ENCODE measurements at places on chromosomes 12 and 14.

GRCh38 chr12:53804429-53804828 is 52.6 kb upstream of the CISTR start:
- no peak for DNase-seq

- DNase-seq: no peak
Observed at GRCh38 chr12:126038434-126038833, 973.2 kb downstream of the AACS start.

- no peak for DNase-seq
Observed at GRCh38 chr14:61296719-61297502, 15.8 kb upstream of the TMEM30B start.

DNA sequence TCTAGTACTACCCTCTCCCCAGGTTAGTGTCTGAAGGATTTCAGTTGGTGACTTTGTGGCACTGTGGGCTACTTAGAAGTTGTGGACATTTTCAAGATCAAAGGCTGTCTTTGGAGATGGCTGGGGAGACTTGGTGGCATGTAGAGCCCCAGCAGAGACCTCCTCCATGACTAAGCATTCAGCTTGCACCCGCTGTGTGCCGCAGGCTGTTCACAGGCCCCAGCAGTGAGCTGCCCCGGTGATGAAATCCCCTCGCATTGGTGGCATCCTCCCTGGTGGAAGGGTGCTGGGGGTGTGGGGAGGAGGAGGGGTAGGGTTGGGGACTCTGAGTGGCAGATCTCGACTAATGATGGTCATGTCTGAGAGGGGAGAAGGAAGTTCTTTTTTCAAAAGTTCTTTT is 173.9 kb downstream of the TSPAN9 start:
- DNase-seq: no peak

DNA sequence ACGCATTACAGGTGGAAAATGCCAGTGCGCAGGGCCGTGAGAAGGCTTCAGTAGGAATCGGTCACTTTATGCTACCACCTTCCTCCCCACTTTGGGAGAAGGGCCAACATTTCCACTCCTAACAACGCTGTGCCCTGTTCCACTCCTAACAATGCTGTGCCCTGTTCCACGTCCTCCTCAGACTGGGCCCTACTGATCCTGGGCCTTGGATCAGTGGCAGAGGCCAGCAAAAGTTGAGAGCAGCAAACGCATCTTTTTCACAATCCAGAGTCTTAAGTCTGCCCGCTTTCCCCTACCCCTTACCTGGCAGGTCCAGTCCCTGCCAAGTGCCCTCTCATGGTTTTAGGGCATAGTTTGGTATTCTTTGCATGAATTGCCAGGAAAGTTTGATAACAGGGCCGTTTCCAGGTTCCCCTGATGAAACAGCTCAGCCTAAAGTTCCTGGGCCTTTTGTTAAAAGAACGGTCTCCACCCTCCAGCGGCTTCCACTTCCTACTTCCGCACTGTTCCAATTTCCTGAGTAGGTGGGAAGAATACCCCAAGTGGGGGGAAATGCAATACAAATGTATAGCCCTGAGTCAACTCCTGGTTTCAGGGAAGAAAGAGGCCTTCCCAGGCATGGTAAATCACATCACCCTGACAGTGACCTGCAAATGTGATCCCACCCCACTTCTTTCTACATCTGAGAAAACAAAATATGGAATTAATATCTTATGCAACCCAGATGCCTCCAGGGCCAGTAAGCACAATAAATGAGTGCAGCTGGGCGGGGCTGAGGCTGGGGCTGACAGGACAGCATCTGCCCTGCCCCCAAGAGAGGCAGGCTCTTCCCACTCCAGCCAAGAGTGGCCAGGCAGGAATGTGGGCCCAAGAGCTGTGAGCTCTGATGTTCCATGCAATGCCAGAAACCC is 15.0 kb downstream of the KCTD10 start:
- DNase-seq: no peak

- DNase-seq: no peak
Observed at GRCh38 chr12:65602253-65602609, 222.1 kb upstream of the HMGA2 start.

DNA sequence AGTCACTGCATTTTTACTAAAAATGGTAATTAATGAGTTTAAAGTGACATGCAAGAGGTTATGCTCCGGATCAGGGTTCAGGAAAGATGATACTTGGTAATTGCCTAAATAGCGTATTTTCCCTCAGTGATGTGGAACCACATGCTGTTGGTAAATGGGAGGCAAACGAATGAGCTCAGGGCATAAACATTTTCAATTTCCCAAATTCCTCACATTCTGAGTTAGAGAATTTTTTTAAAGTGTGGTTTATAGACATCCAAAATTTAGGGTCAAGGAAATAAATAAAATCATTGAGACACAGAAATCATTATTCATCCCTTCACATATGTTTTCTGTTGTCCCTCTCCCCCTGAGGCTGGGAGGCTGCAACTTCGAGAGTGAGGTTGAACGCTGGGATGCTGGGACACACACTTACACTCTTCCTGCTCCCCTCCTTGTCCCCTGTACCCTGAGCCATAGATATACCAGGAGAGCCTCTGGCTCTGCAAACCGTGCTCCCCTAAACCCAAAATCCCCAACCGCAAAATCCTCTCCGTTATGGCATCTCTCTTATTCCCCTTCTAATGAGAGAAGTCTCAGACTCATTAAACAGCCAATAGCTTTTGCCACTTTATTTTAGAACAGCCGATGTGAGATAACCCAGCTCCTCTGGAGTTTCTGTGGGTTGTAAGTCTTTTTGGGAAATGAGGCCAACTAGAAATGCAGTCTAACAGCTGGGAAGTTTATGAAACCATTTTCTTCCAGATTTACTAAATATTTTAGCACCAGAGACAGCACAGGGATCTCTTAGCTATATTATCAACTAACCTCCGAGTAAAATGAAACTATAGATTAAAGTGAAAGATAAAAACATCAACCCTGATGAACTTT is 21.4 kb upstream of the ADGRD1 start:
- DNase-seq: no peak

DNA sequence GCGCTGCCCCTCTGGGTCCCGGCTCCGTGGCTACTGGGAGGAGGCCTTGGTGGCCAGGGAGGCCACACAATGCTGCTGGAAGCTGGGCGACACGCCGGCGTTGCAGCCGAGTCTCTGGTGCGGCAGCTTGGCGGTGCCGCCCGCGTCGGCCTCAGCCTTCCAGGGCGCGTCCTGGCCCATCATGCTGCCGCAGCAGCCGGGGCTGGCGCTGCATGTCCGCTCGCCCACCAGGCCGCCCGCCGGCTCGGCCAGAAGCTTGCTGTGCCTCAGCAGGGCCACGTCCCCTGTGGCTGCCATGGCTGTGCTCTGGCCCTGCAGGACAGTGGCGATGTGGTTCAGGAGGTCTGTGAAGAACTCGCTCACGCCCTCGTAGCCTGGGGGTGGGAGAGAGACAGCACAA is 18.6 kb downstream of the CHGA start:
- no peak for DNase-seq

- DNase-seq: peak; percentile 39
Observed at GRCh38 chr14:103606963-103607668, 21.9 kb upstream of the KLC1 start.

DNA sequence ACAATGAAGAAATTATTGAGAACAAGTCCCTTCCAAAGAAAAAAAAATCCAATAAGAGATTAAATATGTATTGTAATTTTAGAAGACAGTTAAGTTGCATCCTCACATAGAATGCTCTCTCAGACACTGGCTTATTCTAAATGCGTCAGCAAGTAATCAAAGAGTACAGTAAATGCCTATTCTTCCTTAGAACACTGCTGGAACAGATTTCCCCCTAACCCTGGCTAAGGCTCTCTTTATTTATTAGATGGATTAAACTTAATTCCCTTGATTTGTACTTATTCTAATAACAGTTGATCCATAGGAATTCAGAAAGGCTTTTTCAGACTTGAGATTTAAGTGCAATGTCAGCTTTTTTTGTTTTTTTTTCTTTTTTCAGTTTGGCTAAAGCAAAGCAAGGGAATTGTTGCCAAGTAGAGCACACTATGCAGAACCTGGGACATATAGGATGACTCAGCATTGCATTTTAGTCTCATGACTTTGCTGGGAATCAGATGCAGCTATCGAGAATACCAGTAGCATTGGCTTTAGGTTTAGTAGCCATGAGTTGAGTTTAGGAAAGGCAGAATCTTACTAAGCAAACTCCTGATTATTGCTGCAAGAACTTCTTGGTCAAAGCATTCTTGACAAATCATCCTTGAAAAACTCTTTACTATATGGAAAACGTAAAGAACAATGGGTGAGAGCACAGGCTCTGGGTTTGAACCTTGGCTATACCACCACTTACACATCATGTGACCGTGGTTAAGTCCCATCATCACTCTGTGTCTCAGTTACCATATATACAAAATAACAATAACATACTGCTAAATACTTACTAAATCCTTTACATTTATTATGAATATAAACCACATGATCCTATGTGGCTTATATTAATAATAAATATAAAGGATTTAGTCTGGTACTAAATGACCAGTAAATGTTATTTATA is 26.7 kb downstream of the MED21 start:
- DNase-seq: no peak

DNA sequence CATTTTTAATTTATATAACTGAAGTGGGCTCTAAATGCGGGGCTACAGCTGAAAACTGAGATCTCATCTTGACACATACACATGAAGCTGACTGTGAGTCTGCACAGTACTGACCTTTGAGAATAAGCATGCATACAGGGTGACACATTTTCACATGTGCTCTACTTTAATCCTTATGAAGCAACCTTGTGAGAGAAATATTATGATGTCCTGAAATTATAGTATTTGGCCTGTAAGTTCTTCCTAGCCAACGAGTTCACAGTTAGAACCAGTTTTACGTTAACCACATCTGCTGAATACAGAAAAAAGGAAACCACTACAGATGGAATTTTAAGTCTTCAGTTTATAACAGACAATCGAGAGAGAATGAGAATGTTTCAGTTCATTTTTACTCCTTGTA is 70.3 kb downstream of the SPPL3 start:
- DNase-seq: no peak

GRCh38 chr12:107378609-107379008 is 285.3 kb upstream of the CRY1 start:
- DNase-seq: no peak

DNA sequence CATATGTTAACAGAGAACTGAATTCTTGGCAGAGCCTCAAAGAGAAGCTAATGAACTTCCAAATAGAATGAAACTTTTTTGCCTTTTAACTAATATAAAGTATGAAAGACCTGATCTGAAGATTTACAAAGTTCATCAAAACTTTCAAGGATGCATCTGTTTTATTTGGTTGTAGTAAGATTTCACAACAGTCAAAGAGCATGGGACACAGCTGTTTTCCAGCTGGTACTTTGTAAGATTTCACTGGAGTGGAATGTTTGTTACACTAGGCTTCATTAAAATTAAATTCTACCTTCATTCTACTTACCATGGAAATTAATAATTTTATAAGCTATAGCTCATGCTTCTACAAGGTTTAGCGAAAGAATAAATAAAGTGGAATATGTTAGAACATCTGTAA is 351.2 kb downstream of the SLC6A15 start:
- no peak for DNase-seq

DNA sequence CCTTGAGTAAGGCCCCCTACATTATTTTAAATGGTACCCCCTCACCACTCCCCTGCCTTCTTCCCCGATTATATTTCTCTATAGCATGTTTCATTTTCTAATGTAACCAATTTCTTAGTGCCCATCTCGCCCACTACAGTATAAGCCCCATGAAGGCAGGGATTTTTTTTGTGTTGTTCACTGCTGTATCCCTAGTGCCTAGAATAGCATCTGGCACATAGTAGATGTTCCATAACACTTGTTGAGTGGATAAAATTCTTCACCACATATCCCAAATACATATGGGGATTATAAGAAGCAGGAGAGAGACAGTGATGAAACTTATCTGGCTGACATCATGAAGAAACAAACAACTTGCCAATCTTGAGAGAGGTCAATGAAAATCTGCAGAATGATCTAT is 11.5 kb downstream of the FBXO21 start:
- DNase-seq: no peak

DNA sequence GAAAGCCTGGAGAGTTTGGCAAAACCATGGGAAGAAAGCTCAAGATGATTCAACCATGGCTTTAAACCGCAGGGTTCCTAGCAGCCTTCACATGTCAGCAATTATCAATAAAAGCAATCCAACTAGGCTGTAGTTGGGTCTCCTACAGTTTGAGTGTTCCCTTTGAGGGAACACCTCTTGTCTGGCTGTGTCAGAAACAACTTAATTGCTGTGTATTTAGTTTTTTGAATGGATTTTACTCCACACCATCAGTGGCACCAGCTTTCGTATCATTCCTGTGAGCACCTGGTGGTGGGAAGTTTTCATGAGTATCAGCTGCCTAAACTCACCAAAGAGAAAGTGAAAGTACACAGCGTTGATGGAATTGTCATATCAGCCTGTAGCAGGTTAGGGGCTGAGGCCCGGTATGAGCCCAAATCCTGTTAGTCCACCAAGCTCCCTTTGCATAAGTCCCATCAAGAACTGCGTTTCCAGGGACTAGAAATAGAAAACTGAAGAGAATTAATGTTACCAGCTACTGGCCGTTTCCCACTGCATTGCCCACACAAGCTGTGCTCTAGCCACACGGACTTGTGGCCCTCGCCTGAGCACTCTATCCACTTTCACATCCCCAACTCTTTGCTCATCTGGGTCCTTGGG is 10.9 kb upstream of the IL26 start:
- no peak for DNase-seq

GRCh38 chr12:44571006-44571550 is 305.0 kb downstream of the NELL2 start:
- DNase-seq: no peak

GRCh38 chr14:69345402-69345801 is 52.7 kb downstream of the ERH start:
- DNase-seq: no peak

Data from activated gamma-delta T cell (primary cell).